ENCODE measurements at places on chromosomes 7 and 10.

DNA sequence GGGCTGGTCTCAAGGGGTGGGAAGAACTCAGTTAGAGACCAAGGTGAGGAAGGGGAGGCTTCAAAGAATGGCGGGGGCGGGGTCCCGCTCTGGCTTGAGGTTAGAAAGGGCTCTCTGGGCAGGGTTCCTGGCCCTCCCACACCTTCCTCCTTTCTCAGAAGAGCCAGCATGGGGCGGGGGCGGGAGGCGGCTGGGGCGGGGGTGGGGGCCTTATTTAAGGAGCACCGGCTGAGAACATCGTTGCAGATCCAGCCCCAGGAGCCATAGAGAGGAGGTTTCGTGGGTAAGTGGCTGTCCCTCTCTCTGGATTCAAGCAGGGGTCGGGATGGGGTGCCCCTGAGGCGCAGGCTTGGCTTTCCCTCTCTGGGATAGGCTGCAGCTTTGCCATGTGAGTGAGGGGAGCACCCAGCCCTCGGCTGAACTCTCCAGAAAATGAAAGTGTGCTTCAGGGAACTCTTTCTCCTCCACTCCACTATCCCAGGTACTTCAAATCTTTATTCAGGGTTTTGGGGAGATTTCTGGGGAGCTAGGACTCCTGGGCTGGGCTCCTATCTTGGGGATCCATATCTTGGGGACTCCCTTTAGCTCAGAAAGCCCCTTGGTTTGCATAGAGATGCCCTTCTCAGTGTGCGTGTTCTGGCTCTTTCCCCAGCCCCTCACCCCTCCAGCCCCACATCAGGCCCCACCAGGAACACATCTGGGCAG, 3.3 kb upstream of the CUEDC2 start:
- no peak for DNase-seq

GRCh38 chr7:113784316-113784715, 134.5 kb downstream of the PPP1R3A start:
- DNase-seq, result no peak

DNA sequence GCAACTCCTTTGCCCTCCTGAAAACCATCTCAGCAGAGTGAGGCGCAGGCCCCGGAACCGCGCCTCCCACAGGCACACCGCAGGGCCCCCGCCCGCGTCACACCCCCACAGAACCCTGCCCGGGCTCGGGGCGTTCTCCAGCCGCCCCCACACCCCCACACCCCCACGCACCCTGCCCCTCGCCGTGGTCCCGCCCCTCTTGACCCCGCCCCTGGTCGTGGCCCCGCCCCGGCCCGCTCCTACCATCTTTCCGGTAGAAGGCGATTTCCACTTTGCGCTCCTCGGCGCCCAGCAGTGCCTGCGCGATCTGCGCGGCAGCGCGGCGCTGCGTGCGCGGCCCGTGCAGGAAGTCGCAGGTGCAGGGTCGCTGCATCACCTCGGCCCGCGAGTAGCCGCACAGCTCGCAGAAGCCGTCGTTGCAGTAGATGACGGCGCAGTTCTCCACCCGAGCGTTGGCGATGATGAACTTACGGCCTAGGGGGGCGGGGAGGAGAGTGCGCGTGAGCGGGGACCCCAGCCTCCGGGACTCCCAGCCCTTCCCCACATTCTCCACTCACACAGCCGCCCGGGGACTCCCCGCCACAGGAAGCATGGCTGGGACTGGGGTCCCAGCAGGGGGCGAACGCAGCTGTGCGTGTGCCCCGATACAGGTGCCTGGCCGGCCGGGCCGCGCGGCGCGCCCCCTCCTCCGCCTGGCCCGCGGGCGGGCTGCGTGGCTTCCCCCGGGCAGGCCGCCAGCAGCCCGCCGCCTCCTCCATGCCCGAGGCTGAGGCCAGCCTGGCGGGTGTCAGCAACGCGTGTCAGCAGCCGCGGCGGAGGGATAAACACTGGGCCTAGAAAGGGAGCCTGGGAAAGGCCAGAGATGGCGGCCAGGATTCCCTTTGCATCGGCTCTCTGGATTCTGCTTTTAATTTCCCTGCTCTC, 3.4 kb downstream of the KCNH2 start:
- DNase-seq, result no peak

DNA sequence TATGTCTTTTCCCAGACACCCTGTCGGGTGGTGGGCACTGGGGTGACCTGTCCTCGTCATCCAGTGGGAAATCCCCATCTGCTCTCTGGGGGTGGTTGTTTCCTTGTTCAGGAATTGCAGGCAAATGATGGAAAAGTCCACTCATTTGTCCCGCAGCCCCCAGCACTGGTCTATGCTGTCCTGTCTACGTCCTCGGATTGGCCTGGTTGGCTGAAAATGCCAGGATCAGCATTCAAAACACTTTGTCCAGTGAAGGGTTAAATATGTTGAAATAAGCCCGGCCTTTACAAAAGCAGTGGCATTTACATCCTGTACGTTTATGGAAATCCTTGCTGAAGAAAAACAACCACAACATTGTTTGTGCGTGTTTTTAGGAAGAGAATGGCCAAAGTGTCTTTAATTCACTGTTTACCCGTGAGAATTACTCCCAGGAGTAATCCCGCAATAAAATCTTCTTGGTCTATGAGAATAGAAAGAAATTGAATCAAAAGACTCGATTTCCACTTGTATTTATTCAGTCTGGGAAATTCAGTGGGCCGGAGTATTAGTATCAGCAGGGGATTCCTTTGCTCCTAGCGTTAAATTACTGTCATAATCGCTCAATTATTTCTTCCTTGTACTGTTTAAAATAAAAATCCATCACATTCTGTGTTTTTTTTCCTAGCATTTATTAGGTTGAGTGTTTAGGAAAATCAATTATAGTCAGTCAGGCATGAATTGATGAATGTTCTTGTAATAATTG, 116.8 kb upstream of the SH2B2 start:
- no peak for DNase-seq

DNA sequence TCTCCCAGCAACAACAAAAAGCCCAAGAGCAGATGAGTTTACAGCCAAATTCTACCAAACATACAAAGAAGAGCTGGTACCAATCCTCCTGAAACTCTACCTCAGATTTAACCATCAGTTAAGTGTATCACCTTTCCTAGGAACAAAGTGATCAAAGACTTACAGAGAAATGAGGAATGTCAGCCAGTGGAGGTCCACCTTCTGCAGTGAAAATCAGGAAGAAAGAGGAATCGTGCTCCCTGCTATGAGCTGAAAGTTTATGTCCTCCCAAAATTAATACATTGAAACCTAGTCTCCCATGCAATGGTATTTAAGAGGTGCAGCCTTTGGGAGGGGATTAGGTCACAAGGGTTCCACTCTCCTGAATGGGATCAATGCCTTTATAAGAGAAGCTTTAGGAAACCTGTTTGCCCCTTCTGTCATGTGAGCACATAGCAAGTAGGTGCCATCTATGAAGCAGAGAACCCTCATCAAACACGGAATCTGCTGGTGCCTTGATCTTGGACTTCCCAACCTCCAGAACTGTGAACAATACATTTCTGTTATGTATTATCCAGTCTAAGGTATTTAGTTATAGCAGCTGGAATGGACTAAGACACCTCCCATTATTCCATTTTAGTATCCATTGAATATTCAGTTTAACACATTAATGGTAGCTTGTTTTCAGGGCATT, 139.0 kb upstream of the FZD8 start:
- DNase-seq, result no peak

- no peak for DNase-seq
Measured at GRCh38 chr10:71214641-71215559, 2.5 kb downstream of the UNC5B start.

DNA sequence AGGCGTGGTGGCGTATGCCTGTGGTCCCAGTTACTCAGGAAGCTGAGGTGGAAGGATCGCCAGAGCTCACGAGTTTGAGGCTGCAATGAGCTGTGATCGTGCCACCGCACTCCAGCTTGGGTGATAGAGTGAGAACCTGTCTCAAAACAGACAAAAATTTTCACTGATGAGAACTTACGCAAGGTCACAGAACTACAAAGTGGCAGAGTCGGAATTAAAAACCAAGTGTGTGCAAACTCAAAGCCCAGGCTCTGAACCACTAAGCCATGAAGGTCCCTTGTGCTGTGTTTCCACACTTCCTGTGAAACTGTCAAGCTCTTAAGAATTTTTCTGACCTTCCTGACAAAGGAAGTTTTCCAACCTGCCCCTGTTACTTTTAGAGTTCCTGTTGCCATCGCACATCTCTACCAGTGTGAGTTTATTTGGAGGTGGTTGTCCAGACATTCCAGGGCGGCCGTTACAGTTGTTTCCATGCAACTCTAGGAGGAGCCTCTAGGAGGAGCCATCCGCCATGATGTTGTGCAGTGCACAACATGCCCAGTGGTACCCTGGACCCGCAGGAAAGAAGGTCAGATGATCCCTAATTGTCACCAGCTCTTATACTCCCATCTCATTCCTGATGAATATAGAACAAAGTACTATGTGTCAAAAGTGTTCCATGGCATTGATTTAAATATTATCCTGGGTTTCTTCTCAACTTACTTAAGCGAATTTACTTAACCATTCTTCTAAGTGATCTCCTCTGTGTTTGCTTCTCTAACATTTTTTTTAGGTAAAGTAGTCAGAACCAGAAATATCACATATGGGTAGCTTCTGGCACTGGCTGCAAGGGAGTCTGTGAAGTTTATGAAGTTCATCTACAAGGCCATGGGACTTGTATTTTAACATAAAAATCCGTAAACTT, 49.0 kb upstream of the LYZL1 start:
- DNase-seq, result peak; percentile 18

- DNase-seq, result no peak
Measured at GRCh38 chr10:114188001-114188400, 8.8 kb downstream of the TDRD1 start.

- DNase-seq, result no peak
Measured at GRCh38 chr10:114281006-114281405, 42.0 kb downstream of the VWA2 start.

GRCh38 chr7:146486519-146486918, 369.9 kb downstream of the CNTNAP2 start:
- DNase-seq, result no peak

DNA sequence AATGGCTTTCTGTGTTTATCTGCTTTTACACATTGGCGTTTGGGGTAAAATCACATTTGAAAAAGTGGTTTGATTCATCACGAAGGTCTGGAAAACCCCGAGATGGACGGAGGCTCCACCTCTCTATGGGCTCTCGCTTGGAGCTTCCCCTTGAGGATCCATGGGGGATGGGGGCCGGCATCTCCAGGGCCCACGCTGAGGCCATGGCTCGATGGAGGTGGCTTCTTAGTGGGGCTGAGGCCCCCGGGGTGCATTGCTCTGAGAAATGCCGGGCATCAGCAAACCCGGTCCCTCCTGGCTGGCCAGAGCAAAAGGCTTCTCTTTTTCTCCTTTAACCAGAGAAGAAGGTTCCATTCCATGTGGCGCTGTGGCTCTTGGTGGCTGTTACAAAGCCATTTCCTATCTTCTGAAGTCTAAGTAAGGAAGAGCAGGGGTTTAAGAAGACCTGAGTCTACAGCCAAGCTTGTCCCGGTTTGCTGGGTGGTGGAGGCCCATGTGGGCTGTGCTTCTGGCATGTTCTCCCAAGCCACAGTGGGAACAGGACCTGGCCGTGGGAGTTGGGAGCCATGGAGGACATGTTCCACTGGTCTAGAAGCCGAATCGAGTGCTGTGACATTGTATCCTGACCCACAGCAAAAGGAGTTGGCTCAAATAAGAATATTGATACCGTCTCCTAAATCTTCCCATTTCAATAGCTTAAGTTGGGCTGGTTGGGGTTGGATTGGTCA, 243.5 kb upstream of the PITRM1 start:
- no peak for DNase-seq

DNA sequence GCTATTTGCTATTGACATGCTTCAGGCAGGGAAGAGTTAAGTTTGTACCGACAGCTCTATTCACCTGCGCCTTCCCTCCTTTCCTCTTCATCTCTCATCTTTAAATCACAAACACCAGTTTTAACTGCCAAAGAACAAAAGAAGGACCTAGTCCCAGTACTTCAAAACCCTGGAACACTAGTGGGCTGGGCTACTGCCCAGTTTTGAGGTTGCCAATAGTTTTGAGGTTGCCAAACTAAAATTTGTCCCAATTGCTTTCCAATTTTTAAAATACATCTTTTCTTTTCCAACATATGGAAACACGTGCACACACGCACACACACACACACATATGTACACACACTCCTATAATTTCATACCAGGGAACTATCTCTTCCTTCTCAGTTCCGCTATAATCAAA, 130.6 kb upstream of the SLC26A5 start:
- DNase-seq, result no peak

DNA sequence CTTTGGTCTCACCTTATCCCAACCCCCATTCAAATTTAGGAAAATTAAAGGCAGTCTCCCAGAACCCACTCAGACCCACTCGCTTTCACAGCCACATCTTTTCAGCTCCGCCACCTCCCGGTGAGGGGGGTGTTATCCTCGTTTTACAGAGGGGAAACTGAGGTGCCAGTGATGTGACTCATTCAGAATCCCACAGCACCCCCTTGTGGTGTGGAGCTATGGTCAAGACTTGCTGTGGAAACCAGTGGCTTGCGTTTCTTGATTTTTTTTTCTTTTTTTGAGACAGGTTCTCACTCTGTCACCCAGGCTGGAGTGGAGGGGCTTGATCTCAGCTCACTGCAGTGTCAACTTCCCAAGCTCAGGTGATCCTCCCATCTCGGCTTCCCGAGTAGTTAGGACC, 27.6 kb downstream of the SLC35G1 start:
- DNase-seq, result no peak

- no peak for DNase-seq
Measured at GRCh38 chr10:119309423-119309770, 102.0 kb downstream of the GRK5 start.

- no peak for DNase-seq
Measured at GRCh38 chr7:73350306-73351068, 22.5 kb downstream of the FKBP6 start.
